Fibroblast of skin of right biceps (primary cell): ENCODE measurements at places on chromosomes 5 and 9.

DNA sequence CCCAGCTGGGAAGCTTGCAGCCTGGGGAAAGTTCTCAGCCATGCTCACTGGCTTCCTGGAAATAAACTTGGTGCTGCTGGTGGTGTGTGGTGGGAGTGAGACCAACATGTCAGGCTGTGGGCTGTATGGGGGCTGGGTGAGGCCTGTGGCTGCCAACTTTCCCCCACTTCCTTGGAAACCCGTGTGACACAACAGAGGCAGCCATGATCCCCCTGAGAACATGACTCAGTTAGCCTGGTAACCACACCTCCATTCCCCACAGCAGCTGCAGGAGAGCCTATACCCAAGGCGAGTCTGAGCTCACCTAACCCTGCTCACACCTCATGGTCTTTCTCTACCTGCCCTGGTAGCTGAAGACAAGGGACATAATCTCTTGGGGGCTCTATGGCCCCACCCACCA is 72.7 kb upstream of the RGMB start:
- peak; percentile 51 for DNase-seq

GRCh38 chr5:27129926-27130325 is 91.5 kb upstream of the CDH9 start:
- DNase-seq = peak; percentile 27

- no peak for DNase-seq
These were observed 36.5 kb downstream of the KIF2A start for GRCh38 chr5:62342476-62342837.

- peak; percentile 98 for DNase-seq
These were observed 574.8 kb downstream of the PSAT1 start for GRCh38 chr9:78871452-78872331.

- DNase-seq = no peak
These were observed 15.9 kb downstream of the ANXA2R start for GRCh38 chr5:43024217-43024616.

GRCh38 chr5:81696418-81697397 is 54.2 kb downstream of the SSBP2 start:
- no peak for DNase-seq

- no peak for DNase-seq
These were observed 10.4 kb upstream of the SHROOM1 start for GRCh38 chr5:132840896-132841295.

DNA sequence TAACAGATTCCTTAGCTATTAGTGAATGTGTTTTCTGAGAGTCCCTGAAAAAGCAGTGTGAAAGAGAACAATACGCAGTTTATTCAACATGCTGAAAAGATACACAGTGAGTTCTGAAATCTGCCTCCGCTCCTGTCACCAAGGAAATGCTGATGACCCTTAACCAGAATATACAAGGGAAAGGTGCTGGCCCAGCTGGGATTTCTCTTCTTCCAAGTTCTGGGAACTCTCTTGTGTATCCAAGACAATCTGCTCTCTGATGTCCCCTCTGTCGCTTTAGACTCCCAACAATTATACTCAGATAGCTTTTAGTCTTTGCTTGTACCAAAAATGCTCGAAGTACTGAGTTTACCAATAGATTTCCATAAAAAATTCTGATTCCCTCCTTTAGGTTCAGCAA is 214.9 kb downstream of the TMEM167A start:
- no peak for DNase-seq

GRCh38 chr5:58407042-58407719 is 52.7 kb downstream of the PLK2 start:
- peak; percentile 88 for DNase-seq

GRCh38 chr5:144478565-144478964 is 307.9 kb downstream of the KCTD16 start:
- DNase-seq = no peak

DNA sequence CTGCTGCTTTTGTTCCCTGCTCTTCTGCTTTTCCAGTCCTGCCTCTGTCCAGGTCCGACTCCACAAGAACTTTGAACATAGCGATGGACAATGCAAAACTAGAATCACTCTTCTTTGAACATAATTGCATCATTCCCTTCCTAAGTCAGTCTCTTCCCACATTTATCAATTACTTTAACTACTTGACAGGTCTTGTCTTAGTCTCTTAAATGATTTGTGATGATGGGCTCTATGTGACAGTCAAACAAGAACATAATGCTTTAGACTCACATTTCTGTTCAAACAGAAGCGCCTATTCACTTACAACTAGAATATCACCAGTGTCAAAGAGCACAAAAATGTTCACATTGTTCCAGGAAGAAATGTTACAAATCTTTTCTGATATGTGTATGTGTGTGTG is 278.1 kb downstream of the SH3GL2 start:
- no peak for DNase-seq

DNA sequence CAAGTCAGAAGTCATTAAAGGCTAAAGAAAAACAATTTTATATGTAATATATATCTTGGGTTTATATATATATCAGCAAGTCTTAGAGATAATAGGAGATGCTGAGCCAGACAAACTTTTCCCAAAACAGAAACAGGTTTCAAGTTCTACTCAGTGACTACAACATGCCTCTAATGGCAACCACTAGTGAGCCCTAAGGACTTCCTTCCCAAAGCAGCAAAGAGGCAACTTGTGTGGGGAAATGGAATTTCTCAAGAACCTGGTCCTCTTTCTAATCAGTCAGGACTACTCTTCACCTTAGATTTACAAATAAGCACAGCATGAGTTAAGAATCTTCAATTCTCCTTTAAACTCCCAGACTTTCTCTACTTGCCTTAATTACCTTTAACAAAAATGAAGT is 17.6 kb downstream of the RNF38 start:
- DNase-seq = peak; percentile 10

- DNase-seq = no peak
These were observed 6.3 kb downstream of the PCDH1 start for GRCh38 chr5:141871870-141872269.

DNA sequence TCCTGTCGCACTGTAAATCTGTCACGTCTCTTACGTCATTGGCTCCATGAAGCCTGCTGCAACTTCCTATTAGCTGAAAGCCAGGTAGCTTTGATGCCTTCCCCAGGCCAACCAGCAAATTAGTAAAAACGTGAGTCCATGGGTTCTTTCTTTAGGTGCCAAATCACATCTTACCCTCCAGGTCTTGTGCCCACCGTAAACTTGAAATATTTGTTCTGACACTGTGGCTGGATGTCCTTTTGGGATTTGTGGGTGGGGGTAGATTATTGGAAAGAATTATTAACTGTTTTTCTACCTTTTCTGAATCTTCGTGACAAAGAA is 172.8 kb downstream of the NR3C1 start:
- no peak for DNase-seq

GRCh38 chr5:24170026-24170425 is 474.8 kb downstream of the CDH10 start:
- no peak for DNase-seq

DNA sequence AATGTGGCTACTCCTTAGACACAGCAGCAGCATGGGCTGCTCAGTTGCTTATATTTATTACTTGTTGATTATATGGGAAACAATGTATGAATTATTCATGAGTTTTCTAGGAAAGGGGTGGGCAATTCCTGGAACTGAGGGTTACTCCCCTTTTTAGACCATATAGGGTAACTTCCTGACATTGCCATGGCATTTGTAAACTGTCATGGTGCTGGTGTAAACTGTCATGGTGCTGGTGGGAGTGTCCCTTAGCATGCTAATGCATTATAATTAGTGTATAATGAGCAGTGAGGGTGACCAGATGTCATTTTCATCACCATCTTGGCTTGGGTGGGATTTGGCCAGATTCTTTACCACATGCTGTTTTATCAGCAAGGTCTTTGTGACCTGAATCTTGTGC is 734.6 kb upstream of the PTPRD start:
- DNase-seq = no peak

- peak; percentile 72 for DNase-seq
These were observed 50.9 kb upstream of the STARD4 start for GRCh38 chr5:111563031-111563822.

- no peak for DNase-seq
These were observed 50.1 kb upstream of the RETREG1 start for GRCh38 chr5:16666883-16667398.

- no peak for DNase-seq
These were observed 387.5 kb downstream of the PLK2 start for GRCh38 chr5:58072300-58072965.

GRCh38 chr5:143033535-143034250 is 263.5 kb downstream of the ARHGAP26 start:
- DNase-seq = peak; percentile 94

GRCh38 chr9:114518599-114519022 is 13.3 kb upstream of the WHRN start:
- no peak for DNase-seq

DNA sequence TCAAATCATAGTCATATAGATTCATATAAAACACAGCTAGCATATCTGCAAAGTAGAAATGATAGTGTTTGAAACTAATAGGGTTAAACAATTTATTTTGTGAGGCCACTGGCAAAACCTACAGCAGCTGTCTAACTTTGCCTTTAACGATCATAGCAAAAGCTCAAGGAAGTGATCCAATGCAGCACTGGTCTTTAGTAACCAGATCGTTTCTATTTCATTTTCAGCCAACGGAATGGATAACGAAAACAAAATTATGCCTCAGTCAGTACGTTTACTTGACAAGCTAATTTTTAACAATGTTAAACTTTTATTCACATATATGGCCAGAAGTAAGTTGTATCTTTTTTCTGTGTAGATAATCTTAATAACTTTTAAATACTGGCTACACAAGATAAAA is 17.7 kb downstream of the MLLT3 start:
- DNase-seq = no peak

DNA sequence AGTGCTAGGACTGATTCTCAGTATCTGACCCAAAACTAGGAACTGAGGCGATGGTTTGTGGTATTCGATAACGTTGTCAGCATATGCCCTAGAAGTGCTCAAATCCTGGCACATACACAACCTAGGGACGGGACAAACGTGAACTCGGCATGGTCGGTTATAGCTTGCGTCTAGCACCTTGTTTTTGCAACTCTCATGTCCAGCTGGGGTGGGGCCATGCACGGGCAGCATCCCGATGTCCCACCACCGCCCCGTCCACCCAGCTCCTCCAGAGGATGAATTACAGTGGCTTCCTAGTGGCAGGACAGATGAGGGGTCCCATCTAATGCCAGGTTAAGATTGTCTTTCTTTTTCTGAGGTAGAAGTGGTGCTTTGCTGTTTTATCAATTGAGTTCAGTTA is 31.6 kb downstream of the PROP1 start:
- no peak for DNase-seq

GRCh38 chr5:159048298-159048697 is 51.4 kb downstream of the EBF1 start:
- no peak for DNase-seq

DNA sequence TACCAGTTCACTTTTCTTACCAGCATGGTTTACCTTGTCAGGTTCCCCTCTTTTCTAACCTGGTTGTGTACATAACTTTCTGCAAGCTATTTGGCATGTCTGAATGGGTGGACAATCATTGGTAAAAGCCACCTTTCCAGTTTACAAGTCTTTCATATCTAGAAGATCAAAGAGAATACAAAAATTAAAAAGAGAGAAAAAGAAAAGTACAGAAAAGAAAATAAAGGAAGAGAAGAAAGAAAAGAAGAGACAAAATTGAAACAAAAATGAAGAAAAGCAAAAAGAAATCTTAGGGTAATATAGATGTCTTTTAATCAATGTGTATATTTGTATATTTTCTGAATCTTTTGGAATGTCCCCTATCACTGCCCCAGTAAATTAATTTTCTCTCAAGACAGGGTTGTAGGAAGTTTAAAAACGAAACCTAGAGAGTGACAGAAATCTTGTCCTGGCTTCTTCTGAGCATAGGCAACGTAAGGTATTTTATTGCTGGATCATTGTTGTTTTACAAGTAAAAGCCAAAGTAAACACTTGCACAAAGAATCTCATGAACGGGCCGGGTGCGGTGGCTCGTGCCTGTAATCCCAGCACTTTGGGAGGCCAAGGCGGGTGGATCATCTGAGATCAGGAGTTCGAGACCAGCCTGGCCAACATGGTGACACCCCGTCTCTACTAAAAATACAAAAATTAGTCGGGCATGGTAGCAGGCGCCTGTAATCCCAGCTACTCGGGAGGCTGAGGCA is 98.7 kb upstream of the IFNE start:
- DNase-seq = no peak

GRCh38 chr5:97835112-97835511 is 652.1 kb upstream of the RIOK2 start:
- DNase-seq = no peak

GRCh38 chr9:93480728-93481324 is 27.4 kb upstream of the FAM120AOS start:
- DNase-seq = no peak

GRCh38 chr5:80507663-80508062 is 19.8 kb downstream of the FAM151B start:
- no peak for DNase-seq

DNA sequence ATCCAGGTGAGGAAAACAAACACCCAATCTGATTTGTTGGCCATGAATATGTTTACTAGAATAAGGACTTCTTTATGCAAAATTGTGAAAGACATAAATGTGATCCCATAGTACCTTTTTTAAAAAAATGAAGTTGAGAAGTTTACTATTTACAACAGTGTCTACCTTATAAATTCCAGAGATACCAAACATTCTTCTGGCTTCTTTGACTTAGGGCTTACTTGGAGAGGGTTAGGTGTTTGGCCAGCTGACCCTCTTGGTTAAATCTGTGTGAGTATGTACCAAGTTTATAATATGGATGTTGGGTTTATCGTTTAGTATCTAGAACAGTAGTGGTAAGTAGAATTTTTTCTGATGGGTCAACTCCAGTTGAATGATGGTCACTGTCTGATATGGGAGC is 212.3 kb downstream of the DOCK8 start:
- no peak for DNase-seq

- DNase-seq = peak; percentile 31
These were observed 9.1 kb upstream of the ZNF608 start for GRCh38 chr5:124755565-124755964.

GRCh38 chr9:21452681-21453080 is 12.4 kb downstream of the IFNA1 start:
- no peak for DNase-seq

DNA sequence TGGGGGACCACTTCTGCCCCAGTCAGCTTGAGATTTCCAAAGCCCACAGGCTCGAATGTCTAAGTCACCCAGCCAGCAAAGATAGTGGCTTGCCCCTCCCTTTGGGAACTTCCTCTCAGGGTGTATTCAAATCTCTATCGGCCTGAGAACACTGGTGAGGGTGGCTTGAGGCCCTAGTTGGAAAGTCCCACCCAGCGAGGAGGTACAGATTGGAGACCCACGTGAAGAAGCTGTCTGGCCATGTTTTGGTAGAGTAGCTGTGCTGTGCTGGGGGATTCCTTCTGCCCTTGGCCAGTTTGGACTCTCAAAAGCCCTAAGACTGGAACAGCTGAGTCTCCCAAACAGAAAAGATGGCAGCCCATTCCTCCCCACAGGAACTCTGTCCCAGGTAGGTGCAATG is 172.7 kb upstream of the RIOK2 start:
- DNase-seq = no peak

DNA sequence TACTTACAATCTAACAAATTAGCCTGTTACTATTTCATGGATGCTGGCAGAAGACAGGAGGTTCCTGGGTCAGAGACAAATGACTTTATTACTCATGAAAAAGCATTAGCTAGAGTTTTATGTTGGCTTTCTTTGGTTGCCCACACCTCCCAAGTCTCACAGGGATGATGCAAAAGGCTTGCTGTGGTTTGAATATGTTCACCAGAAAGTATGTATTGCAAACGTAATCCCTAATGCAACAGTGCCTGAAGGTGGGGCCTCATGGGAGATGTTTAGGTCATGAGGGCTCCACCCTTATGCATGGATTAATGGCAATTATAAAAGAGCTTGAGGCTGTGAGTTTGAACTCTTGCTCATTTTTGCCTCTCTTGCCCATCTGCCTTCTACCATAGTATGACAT is 28.5 kb downstream of the DPYSL3 start:
- peak; percentile 91 for DNase-seq

- DNase-seq = no peak
These were observed 112.5 kb downstream of the CEMIP2 start for GRCh38 chr9:71655778-71656177.
